DMS 273 treated with DMSO at 0.1 percent for 48 hours (cell line): ENCODE measurements at places on chromosomes 16 and 17.

GRCh38 chr16:4323071-4323844 lies 7.4 kb downstream of the GLIS2 start:
- DNase-seq, result no peak

- no peak for DNase-seq
Observed at GRCh38 chr16:50588276-50588675, 40.1 kb downstream of the NKD1 start.

GRCh38 chr17:77153472-77153871 lies 12.7 kb downstream of the SEC14L1 start:
- no peak for DNase-seq

GRCh38 chr17:49575679-49576087 lies at the start of gene NXPH3:
Gene NXPH3, plus strand, starts transcription at chr17:49575871. Its CDS starts 349 bp downstream, at chr17:49576220.
- DNase-seq, result peak; percentile 36

DNA sequence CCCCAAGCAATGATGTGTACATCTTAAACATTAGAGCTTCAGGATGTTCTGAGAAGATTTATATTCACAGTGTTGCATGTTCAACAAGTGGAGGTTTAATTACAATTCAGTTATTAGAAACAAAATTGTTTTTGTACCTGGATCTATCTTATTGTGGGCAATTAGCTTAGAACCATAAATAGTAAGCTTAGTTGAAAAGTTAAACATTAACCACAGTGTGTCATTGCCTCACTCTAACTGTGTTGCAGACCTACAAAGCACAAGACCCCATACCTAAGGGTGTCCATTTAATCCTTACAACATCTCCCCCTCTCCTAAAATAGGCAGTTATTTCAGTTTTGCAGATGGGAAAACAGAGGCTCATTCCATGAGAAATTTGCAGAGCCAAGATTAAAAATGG lies 632.0 kb upstream of the SOX9 start:
- DNase-seq, result no peak

- DNase-seq, result no peak
Observed at GRCh38 chr17:41536741-41537613, 8.9 kb upstream of the KRT19 start.

DNA sequence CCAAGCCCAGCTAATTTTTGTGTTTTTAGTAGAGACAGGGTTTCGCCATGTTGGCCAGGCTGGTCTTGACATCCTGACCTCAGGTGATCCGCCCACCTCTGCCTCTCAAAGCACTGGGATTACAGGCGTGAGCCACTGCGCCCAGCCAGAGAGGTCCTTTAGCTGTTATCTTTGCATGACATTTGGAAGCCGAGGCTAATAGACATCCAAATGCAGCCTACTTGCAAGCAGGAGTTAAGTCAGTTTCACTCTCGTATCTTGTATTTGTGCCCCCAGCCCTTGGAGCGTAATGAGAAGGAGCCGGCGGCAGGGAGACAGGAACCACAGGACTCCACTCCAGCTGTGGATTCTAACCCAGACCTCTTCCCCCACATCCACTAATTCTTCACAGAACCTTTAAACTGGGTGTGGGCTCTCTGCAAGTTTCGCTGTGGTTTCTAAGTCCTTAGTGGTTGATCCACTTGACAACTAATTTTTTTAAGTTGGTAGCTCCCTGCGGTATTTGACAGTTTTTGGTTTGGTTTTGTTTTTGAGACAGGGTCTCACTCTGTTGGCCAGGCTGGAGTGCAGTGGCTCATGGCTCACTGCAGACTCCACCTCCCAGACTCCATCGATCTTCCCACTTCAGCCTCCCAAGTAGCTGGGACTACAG lies 3.1 kb upstream of the CYTH1 start:
- no peak for DNase-seq

- no peak for DNase-seq
Observed at GRCh38 chr17:62866471-62866870, 58.4 kb upstream of the MARCHF10 start.

DNA sequence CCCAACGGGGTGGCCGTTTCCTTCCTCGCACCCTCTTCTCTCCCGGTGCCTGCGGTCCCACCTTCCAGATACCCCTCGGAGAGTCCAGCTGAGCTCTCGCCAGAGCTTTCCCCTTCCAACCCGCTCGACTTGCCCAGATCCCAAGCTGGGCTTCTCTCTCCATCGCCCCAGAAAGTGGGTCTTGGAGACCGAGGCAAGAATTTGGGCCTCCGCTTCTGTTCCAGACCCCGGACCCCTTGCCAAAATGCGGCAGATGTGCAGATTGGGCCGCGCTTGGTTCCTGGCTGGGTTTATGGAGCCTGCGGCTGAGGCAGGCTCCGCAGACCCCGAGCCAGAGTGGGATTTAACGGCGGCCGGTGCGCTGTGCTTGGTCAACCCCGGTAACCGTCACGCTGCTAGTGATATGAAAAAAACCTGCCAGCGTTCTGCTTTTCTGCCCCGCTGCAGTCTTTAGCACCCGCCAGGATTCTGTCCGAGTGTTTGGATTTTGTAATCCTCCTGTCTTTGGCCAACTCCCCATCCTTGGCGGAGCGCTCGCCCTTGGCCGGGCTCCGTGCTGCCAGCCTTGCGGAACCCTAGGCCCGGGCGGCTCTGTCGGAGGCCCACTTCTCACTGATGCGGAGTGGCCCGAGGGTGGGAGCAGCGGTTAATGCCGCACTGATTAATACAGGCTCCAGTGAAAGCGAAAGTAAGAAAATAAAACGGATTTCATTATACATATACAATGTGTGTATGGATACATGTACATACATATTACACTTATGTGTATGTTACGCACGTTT lies 754 bp upstream of the SLFN11 start:
- no peak for DNase-seq

- DNase-seq, result peak; percentile 58
Observed at GRCh38 chr17:70622368-70623260, 453.3 kb downstream of the KCNJ2 start.

DNA sequence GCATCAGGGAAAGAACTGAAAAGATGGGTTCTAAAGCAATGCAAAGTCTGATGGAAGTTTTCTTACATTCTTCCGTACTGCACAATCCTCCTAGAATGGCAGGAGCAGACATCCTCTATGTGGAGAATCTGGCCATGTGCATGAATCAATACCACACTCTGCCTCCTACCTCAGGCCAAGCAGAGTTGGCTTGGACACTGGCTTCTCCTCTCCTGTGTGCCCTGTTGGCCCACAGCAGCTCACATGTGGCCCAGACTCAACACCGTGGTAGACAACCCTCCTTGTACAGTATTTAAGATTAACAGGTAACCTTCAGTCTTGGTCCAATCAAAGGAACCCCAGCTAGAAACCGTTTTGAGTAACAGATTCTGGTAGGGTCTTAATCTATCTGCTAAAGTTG lies 101.9 kb downstream of the ZFHX3 start:
- no peak for DNase-seq

GRCh38 chr17:74610108-74610507 lies 13.4 kb downstream of the CD300E start:
- DNase-seq, result no peak

- no peak for DNase-seq
Observed at GRCh38 chr16:56539656-56540055, 19.8 kb upstream of the BBS2 start.

DNA sequence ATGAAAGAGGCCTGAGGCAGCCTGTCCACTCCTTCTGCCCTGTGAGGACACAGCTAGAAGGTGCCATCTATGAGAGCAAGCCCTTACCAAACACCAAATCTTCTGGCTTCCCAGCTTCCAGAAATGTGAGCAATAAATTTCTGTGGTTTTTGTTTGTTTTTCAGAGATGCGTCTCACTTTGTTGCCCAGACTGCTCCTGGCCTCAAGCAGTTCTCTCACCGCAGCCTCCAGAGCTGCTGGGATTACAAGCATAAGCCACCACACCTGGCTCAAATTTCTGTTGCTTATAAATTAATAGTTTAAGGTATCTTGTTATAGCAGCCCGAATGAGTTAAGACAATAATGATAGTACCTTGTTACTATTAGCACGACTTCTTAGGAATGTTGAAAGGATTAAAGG lies 12.5 kb upstream of the SLC16A11 start:
- no peak for DNase-seq

- DNase-seq, result no peak
Observed at GRCh38 chr16:67919622-67920221, 11.9 kb downstream of the CTRL start.

DNA sequence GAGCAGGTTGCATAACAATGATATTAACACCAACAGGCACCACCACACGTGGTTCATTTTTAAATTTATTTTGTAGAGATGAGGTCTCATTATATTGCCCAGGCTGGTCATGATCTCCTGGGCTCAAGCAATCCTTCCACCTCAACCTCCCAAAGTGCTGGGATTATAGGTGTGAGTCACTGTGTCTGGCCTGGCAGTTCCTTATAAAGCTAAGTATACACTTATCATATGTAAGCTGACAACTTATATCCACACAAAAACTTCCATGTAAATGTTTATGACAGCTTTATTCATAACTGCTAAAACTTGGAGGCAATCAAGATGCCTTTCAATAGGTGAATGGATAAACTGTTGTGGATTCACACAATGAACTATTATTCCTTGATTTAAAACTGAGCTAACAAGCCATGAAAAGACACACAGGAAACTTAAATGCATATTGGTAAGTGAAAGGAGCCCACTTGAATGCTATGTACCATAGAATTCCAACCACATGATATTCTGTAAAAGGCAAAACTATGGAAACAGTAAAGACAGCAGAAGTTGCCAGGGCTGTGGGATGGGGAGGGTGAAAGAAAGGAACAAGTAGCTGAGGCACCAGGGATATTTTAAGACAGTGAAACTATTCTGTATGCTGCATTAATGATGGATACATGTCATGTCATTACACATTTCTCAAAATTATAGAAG lies 156.5 kb upstream of the KCNJ18 start:
- no peak for DNase-seq
